ENCODE measurements at places on chromosomes 1 and 21.

DNA sequence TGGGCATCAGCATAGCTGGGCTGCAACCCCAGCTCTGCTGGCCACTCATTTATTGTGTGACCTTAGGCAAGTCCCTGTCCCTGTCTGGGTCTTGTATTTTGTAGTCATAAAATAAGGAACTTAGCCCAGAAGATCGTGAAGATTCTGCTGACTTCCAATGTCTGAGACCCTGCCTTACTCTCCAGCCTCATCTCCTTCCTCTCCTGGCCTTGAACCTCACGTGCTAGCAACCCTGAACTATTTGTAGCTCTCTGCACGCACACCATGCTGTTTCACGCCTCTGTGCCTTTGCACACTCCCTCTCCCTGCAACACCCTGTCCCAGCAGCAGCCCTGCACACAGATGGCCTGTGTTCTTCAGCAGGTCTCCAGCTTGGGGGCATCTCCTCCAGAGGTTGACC, 121.1 kb downstream of the LACTBL1 start:
- no peak for DNase-seq

- no peak for DNase-seq
Observed at GRCh38 chr1:18351735-18352134, 129.0 kb upstream of the KLHDC7A start.

DNA sequence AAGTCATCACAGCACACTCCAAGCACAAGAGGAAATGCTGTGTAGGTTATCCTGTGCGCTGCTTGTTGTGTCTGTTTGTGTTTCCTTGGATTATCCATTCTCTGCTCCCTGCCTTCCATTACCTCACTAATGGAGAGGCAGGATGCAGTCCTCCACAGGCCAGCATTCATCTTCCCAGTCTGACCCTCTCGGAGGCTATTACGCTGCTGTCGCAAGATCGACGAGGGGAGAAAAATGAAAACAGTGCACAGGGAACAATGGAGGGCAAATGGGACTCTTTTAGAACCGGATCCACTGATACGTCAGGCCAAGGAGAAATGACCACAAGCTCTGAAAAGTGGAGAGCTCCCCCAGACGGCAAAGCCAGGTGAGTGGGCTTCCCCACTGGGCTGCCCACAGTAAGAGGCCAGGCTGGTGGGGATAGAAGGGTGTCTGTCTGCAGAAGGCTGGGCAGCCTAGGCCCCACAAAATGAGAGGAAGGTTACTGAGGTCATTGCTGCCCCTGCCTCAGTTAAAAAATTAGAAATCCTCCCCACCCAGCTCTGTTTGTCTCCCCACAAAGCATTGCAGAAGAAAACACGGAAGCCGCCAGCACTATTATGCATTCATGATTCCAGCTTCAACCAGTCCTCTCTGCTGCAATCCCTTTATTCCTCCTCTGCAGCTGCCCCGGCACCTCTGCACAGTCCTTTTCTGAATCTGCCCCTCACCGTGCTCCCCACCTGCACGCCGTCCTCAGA, 21.7 kb downstream of the LRRN2 start:
- DNase-seq: no peak

GRCh38 chr21:20169812-20170576, 828.2 kb upstream of the NCAM2 start:
- DNase-seq: no peak

- no peak for DNase-seq
Observed at GRCh38 chr1:151832318-151832980, 847 bp upstream of the RORC start.

GRCh38 chr1:228452194-228453021, 34.8 kb upstream of the RNF187 start:
- DNase-seq: no peak

DNA sequence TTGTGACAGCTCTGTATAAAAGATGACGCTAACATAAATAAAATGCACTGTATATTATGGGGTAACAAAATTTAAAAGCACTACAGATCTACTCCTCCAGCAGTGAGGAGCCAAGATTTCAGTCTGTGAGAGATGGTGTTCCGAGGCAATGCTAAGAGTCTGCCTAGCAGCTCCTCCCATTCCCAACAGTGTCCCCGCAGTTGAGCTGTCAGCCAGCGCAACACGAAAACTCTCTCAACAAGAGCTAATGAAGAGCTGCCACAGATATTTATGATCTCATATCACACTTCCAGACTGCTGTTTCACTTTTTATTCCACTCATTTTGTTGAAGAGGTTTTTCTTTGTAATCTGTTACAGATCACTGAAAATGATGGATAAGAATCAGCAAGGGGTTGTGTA, 53.9 kb upstream of the ESRRG start:
- no peak for DNase-seq

- DNase-seq: no peak
Observed at GRCh38 chr1:159851407-159851806, 11.1 kb downstream of the VSIG8 start.

GRCh38 chr1:167563579-167564246, 10.2 kb upstream of the CREG1 start:
- DNase-seq: no peak
